ENCODE measurements at places on chromosomes 2 and 18.

DNA sequence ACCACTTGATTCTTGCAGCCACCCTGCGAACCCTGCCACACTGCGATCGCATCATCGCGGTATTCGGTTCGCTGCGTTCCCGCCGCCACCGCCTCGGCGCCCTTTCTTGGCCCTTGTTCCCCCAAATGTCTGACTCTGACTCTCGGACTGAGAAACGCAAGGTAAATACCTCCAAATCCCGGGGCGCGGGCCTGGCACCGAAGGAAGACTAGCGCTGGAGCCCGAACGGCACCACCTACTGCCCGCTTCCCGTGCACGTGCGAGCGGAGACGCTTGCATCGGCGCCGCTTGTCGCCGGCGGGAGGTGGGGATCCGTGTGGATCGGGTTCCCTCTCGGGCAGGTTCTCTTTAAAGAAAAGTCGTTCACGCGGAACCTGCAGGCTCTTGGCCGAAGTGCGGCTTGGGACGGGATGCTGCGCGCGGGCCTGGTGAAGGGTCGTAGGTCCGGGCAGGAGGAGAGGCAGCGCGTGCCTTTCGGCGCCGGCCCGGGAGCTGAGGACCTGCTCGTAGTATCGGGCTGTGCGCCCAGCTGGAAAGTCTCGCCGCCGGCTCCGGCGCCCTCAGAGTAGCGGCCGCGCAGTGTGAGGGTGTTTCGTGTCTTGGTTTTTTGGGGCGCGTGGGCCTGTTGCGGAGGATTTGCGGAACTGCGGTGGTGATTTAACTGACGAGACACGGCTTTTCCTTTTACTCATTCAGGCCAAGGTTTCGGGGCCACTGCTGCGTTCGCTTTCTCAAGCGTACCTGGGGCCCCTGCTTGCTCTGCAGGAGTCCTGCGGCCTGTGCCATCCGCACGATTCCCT, 514 bp downstream of the BCL2L11 start:
- DNase-seq, result no peak

GRCh38 chr2:197876524-197876923, 72.1 kb downstream of the PLCL1 start:
- no peak for DNase-seq

GRCh38 chr2:128445523-128445900, 126.8 kb upstream of the HS6ST1 start:
- DNase-seq, result no peak

GRCh38 chr2:64863097-64863820, 125.9 kb upstream of the SLC1A4 start:
- DNase-seq, result no peak

DNA sequence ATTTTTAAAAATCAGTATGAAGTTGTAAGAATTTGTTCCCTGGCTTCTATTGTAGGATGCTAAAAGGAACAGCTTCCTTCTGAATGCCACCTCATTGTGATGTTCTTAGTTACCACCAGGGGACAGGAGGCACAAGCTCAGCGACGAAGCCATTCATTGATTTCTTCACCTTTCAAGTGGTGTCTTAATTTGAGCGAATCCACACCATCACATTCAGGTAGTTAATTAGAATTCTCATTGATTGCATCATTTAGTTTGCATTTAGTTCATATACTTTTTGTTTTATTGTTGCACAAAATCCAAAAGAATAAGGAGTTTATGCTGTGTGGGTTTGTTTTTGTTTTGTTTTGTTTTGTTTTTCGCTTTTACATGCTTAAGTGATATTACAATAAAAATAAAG, 23.1 kb downstream of the CYP27C1 start:
- DNase-seq, result no peak

DNA sequence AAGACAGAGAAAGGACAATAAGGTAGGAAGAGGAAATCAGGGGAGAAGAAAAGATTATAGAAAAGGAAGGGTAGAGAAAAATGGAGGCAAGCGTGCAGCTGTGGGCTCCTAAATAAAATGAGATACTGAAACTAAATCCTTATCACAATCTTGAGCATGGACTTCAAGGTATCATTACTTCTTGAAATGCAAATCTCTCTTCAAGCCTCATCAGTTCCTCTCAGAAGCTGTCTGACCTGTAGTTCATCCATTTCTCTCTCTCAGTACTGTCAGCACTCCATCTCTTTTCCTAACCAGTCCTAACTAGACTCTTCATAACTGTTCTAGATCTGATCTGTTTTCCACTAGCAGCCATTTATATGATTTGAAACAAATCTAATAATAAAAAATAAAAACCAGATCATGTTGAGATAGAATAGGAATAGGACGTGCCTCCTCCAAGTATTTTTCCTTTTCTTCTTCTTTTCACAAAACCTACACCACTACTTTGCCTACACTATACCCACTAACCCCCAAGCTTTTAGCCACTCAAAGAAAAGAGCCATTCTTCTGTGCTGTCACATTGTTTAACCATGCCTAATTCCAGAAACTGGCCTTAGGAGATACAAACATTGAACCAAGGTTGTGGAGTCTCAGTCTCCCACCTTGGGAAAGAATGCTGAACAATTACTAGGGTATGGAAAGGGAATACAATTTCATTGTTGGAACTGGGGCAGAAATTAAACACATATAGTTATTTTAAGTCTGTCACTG, 21.1 kb downstream of the BABAM2 start:
- no peak for DNase-seq

DNA sequence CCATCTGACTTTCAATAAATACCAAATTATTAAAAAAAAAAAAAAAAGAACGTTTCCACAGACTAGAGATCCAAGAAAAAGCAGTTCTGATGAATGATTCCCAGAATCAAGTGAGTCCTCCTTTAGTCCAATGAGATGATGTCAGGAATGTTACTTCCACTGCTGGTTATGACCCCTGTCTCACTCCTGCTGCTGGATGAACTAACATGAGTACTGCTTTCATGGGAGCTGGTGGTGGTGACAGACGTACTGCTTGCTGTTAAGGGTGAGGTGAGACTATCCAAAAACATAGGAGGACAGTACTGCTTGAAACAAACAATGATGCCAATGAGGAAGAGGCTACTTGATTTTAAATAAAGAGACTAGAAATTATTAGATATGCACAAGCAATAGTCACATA, 55.5 kb upstream of the ST8SIA5 start:
- no peak for DNase-seq

DNA sequence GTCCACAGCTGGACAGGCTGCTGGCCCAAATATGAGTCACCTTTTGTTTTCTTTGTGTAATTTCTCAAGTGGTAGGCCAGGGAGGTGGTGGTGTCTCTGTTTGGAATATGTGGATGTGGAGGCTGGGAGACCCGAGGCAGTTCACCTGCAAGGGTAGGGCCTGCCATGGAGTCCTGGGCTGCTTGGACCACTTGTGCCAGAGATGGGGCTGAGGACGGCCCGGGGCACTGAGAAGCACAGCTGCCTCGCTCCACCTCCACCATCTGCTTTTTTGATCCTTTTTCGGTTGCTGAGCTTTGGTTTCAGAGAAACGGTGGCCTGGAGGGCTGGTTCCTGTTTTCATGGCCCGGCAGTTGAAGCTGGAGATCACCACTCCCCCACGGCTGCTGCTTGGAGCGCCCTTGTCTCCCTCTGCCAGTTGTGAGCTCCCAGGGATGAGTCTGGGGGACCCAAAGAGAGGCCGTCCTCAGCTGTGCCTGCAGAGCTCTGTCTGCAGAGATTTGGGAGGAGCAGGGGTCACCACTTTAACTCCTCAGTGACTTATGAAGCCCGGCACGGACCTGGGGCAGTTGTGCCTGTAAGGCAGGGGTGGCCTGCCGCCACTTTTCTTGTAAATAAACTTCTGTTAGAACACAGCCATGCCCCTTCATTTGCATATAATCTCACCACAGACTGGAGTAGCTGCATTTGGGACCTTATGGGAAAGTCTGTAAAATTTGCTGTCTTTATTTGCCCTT, 67.6 kb upstream of the MCFD2 start:
- DNase-seq, result no peak

DNA sequence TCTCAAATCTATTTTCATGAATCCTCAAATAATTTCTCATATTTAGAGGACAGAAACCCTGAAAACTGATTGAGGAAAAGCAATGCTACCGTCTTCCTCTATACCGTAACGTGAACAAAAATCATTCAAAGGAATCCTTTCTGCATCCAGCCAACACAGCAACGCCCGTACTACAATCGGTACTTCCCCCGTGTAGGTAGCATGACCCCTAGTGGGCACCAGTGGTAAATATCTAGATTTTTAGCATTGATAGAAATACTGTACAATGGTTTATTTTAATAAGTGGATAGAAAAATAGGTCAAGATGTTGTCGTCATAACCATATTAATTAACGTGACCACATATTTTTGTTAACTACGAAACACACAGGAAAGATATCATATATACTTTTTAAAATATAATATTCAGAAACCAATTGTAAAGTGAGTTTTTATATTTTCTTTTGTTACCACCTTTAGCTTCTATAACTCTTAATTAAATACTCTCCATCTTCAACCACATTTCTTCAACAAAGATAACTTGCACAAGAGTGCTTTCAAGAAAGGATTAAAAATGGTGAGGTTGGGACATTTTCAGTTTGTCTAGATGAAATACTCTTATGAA, 194.1 kb downstream of the SS18 start:
- peak; percentile 29 for DNase-seq
